ENCODE measurements at places on chromosomes 6 and 20.

DNA sequence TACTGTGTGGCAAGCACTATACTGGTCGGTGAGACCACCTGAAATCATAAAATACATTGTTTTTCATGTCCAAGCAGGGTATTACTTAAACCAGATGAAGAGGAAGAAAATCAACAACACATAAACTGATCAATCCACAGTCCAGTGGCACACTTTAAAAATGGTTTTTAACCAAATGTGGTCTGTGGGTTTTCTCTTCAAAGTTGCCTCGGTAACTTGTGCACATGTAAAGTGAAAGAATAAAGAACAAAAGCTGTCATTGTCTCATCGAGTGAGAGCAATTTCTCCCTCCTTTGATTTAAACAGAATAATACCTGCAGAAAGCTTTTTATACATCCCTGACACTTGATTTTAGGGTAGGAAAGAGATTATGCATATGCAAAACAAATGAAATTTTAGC lies 3.7 kb downstream of the FLRT3 start:
- DNase-seq: no peak

DNA sequence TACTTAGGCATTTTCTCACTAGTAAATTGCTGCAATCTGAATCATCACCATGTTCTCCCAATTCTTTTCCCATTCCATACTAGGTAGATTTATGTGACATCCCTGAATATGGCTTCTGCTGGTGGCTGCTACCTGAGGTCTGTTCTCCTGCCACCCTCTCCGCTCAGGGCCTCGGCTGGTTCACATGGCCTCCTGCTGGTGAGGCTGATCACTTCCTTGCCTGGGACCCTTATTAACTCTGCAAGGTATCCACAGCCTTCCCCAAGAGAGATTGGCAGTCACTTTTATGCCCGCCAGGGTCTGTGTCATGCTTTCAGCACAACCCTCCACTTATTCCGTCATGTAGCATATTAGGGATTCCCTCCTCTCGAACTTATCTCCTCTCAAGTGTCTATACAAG lies 424.5 kb upstream of the FLRT3 start:
- DNase-seq: no peak

GRCh38 chr20:52167232-52167840 lies 24.2 kb downstream of the ZFP64 start:
- DNase-seq: no peak

DNA sequence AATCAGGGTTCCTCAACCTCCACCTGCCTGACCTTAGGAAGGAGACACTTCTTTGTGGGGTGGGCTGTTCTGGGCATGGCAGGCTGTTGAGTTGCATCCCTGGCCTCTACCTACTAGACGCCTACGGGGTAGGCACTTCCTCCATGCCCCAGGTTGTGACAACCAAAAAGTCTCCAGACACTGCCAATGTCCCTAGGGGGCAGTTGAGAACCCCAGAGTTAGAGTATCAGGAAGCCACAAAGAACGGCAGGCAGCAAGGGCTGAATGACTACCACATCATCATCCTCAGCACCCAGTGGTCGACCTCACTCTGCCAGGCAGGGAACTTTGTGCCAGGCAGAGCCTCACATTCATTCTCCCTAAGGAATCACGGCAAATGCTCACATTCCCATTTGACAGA lies 21.5 kb downstream of the PMEPA1 start:
- DNase-seq: no peak

DNA sequence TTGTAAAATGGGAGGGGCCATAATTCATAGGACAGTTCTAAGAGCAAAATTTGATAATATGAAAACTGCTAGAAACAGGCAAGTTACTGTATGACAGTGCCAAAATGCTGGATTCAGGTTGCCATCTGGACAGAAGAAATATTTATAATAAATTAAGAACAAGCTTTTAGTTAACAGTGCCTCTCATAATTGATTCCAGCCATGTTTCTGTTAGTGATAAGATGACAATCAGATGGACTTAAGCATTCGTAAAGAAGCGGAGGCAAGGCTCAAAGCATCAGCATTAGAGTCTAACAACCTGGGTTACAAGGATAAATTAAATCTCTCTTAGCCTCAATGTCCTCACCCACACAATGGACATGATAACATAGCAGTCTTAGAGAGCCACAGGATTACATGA lies 61.0 kb downstream of the SESN1 start:
- DNase-seq: no peak

GRCh38 chr6:34926655-34927054 lies 37.6 kb downstream of the ANKS1A start:
- DNase-seq: no peak

- DNase-seq: no peak
Observed at GRCh38 chr6:150025201-150025917, at the start of gene RAET1L. Gene RAET1L, minus strand, starts transcription at chr6:150025532. Its CDS starts 61 bp downstream, at chr6:150025471.

DNA sequence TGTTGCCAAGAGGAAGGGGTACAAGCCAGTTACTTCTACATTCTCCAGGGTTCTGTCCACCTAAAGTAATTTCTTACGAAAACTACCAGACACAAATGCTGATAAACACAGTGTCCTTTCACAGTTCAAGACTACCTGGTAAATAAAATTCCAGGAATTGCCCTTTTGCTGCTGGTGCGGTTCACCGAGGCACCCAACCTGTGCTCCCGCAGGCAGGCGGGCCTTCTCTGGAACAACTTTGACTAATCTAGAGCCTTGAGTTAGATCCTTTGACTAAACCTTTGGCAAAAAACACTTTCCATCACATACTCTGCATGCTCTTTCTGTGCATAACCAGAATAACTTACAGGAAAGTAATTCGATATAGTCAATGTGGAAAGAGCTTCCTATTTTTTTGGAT lies 107.0 kb downstream of the HUS1B start:
- DNase-seq: no peak

- no peak for DNase-seq
Observed at GRCh38 chr20:4726710-4727397, 5.1 kb downstream of the PRND start.

- DNase-seq: no peak
Observed at GRCh38 chr20:17949899-17950298, 18.7 kb downstream of the SNX5 start.
